Fibroblast of lung (primary cell): ENCODE measurements at places on chromosomes 3 and 15. TPM values are rescaled to one million over a fixed set of nuclear protein-coding genes. Genes with fewer than 3 reads are reported as not detected.

CORO2B gene
- total RNA-seq, result 15.7 and 25.3 TPM in 2 replicates

DNA sequence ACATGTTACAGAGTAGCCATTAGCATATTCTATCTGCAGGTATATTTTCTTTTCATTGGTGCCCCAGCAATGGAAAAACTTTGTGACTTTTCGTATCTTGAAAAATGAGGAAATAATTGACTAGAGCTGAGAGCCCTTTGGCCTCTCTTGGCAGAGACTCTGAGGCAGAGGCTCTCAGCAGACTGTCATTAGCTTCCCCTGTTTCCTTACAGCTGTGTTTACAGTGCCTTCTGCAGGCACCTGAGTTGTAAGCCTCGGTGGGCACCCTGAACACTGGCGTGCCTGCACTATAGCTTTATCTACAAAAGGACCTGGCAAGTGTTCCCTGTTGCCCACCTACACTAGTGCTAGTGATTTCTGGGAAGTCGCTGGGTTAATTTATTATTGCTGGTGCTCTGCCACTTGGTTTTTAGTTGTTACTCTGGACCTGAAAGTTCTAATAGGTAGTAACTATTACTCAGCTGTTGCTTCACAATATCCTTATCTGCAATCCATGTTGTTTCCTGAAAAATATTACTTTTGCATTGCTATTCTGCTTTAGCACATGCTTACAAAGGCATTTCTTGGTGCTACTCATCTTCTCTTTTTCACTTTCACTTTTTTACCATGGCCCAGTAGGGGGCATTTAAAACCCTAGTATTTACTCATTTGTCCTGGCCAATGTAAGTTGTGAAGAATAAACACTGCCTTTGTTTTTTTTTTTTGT, 7.8 kb upstream of the GPR171 start:
- DNase-seq, result no peak

ARHGAP11A gene
- total RNA-seq, result 13.1 and 21.1 TPM in 2 replicates

GRCh38 chr3:144900366-144900765, 928.7 kb downstream of the DIPK2A start:
- DNase-seq, result peak; percentile 48

UTS2B gene
- total RNA-seq, result 0.51 and 0.99 TPM in 2 replicates

GRCh38 chr15:99605490-99605931, 39.7 kb downstream of the MEF2A start:
- DNase-seq, result peak; percentile 40

DNA sequence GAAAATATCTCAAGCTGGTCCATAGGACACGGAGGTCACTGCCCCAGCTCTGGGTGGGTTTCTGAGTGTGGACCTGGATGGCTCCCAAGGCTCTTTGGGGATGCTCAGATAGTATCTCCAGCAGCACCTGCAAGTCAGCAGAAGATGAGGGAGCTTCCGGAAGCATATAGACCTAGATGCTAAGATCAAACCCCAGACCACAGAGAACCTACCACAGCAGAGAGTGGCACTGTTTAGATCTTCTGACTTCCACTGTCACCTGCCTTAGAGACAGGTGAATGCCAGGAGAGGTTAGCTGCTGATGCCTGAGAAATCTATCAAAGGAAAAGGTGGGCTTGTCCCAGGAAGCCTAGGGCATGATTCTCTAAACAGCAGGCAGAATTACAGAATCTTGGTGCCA, 105.7 kb upstream of the TRPM1 start:
- DNase-seq, result no peak

GRCh38 chr3:14344351-14344750, 58.1 kb upstream of the SLC6A6 start:
- no peak for DNase-seq

DNA sequence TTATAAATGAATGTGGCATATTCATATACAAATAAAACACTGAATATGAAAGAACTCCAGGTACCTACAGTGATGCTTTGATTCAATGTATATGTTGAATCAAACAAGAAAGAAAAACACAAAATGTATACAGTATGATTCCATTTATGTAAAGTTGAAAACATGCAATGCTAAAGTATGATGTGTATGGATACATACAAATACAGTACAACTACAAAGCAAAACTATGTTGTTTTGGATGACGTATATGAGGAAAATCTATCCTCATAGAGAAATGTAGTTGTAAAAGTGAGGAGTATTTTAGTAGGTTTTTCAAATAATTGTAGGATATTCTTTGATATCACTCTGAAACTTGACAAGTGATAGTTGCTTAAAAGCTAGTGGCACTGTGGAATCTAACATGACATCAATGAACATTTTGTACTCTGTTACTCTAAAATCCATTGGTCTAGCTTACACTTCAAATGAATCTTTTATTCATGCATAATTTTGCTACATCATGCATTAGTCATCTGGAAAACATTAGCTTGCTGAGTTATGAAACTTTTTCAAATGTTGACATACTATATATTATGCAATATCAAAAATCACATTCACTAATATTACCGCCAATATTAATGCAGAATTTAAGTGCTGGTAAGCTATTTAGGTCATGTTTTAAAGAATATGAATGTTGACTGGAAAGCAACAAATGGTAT, 278.1 kb upstream of the CHRNA7 start:
- no peak for DNase-seq

DNA sequence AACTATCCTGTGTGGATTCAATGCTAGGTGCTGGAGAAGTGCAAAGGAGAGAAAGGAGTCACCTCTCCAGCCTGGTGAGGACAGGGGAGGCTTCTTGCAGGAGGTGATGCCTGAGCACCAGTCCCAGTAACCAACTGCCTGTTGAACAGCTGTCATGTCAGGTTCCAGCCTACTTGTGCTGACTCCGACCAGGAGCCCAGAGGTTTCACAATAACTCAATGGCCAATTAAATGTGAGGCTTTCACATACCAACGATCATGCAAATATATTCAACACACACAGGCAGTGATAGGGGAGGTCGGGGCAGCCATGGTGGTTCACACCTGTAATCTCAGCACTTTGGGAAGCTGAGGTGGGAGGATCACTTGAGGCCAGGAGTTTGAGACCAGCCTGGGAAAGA, 7.7 kb downstream of the SORD start:
- DNase-seq, result no peak
